ENCODE measurements at places on chromosomes 2 and 18.

DNA sequence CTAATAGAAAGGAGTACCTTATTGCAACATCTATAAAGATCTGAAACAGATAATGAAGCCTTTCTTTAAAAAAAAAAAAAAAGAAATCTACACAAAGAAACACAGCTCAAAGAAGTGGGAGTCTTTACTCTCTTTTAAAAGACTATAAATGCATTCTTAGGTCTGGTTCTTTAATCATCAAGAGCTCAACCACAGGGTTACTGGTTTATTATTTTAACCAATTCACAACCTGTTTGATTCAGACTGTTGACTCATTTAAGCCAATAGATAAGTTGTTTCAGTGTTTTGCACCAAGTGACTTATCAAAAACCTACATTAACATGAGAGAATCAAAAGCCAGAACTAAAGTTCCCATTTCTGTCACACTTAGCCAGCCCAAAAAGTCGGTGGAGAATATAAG lies 93.1 kb downstream of the TCF4 start:
- DNase-seq, result no peak

DNA sequence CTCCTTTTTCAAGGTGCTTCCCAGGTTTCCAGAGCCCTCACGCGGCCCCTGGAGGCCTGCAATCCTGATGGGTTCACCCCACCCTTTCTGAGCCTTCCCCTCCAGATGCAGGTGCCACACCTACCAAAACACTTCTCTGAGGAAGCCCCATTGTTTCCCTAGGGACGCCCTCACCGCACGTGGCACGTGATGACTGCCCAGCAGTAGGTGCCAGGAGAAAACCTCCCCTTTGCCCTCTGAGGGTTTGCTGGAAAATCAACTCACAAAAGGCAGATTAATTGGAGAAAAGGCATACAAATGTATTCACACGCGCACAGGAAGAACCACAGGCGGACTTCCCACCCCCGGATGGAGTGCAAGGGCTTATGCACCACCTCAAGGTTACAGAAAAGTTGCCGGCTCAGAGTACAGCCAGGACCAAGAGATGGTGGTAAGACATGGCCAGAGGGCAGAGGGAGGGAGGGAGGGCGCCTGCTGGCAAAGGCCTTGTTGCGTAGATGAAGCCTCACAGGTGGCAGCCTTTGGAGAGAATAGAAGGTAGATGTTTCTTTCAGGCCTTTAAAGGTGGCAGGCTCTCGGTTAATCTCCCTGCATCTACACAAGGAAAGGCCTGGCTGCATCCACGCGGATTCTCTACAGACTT lies 269.4 kb upstream of the RAB6C start:
- no peak for DNase-seq

DNA sequence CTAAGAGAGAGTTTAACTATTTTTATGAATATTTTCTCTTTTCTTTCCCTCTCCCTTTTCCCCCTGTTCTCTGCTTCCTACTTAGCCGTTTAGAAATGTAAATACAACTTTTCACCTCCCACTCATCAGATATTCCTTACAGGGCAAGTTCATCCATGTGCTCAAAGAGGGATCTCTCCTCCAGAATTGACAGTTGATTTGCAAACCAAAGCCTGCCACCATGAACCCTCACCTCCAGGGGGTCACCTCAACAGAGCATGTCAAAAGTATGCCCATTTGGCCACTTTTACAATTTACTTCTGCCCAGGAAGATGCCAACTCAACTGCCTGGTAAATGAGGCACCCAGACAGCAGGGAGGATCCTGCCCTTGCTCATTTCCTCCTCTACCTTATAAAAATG lies 149.2 kb upstream of the GYPC start:
- no peak for DNase-seq

DNA sequence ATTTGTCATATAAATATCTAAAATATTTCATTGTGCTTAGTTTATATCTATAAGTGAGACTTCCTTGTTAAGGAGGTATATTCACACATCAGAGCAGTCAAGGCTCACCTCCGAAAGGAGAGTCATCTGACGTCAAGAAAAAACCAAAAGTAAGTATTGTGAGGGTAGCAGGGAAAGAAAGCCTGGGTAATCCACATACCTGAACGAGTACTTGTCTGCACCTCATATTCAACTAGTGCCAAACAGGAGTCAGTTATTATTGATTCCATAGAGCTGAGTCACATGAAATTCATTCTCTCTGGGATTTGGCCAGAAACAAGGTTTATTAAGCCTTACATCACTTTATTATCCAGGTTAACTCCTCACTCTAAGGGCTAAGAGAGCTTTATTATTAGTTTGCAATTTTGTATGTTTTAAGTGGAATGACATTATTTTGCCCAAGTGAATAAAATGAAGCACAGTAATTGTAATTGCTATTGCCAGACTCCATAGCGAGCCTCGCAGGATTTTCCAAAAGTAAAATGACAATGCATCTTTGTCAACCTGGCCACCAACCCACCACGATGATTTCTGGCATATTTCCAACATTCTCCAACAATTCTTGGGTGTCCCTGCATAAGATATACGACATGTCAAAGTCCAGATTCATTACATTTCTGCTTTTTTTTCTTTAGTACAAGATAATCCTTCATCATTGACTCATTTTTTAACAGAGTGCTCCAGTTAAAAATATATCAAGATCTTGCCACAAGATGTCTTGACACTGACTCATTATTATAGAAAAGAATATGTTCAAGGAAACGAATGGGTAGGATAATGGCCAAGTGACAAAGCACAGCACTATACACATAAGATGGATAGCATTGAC lies 1210.4 kb upstream of the ACVR2A start:
- no peak for DNase-seq

DNA sequence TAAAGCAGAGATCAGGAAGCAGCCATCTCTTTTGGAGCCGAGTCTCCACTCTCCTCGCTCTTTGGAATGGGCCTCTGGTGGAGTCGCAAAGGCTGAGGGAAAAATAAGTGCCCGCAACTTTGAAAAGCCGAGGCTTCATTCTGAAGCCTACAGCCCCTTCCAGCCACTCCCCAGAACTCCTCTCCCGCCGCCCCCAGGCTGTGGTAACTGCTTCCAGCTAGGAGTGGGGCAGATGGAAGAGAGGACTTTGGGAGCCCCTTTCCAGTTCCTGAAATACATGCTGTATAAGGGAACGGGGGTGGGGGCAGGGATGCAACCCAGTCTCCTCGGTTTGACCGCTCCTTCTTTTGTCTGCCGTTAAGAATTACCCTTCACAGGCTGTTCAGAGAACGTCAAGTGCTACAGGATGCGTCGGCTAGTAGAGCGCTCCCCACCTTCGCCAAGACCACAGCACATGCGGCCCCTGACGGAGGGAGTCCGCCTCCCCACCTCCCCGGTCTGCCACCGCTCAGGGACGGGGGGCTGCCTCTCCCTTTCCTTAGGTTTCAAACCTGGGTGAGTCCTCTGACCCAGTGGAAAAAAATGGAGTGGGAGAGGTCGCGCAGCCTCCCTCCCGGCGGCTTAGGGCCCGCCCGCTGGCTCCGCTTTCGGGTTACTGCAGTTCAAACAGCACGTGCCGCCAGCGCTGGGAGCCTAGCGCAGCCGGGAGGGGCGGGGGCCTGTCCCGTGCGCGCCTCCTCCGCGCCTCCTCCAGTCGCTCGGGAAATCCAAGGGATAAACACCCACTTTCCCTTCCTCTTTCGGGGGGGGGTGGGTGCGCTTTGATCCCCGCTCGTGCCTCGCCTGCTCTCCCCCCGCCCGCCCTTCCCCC lies 4.9 kb downstream of the CYP26B1 start:
- DNase-seq, result no peak

GRCh38 chr2:159131267-159131913 lies 155.1 kb downstream of the WDSUB1 start:
- DNase-seq, result no peak

Measured in activated naive CD8-positive, alpha-beta T cell treated with anti-CD3 and anti-CD28 coated beads, Interleukin-2, amount 50 U/mL, for 16 hours (primary cell).